T-cell (primary cell): ENCODE measurements at places on chromosomes 4 and X.

GRCh38 chr4:18391354-18391728, 369.8 kb upstream of the LCORL start:
- no peaks in the 10 kb centered on the region for H3K4me1 ChIP-seq
- no peak for DNase-seq
- no peaks in the 10 kb centered on the region for H3K36me3 ChIP-seq
- H3K27me3 ChIP-seq = no peaks in the 10 kb centered on the region
- H3K27ac ChIP-seq = no peak overlapping the region

DNA sequence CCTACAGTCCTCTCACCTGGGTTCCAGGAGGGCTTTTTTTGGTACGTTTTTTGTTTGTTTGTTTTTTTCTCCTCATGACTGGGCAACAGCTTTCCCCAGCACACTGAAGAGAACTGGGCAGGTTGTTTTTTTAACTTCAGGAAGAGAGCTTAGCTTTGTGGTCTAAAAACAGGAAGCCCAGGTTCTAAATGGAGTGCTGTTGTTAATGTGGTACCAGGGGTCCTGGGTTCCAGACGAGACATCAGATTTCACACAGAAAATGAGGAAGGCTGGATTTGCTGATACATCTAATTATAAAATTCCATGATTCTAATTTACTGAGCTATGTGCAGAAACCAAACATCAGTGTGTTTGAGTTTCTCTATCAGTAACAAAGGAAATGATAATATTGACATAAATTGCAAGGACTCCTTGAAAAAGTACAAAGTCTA, 4.2 kb downstream of the MYOZ2 start:
- H3K27ac ChIP-seq = peak overlapping the region; percentile 27
- H3K36me3 ChIP-seq = no peaks in the 10 kb centered on the region
- no peaks in the 10 kb centered on the region for H3K27me3 ChIP-seq
- no peak for DNase-seq
- peaks cover 8% of the 10 kb centered on the region for H3K4me1 ChIP-seq
- no peak overlapping the region for H3K4me3 ChIP-seq

- no peaks in the 10 kb centered on the region for H3K36me3 ChIP-seq
- H3K27me3 ChIP-seq = no peaks in the 10 kb centered on the region
- no peak overlapping the region for H3K27ac ChIP-seq
- no peak overlapping the region for H3K4me3 ChIP-seq
Measured at GRCh38 chr4:181157647-181158046, 1085.6 kb upstream of the TENM3 start.

DNA sequence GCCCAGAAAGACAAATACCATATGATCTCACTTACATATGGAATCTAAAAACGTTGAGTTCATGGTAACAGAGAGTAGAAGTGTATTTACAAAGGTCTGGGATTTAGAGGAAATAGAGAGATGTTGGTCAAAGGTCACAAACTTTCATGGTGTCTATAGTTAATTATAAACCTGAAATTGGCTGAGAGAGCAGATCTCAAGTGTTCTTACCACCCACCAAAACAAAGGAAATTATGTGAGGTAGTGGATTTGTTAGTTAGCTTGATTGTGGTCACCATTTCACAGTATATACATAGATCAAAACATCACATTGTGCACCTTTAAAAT, 186.8 kb downstream of the NWD2 start:
- no peak overlapping the region for H3K4me3 ChIP-seq
- H3K36me3 ChIP-seq = no peaks in the 10 kb centered on the region
- H3K27ac ChIP-seq = no peak overlapping the region
- H3K27me3 ChIP-seq = no peaks in the 10 kb centered on the region
- DNase-seq = no peak

GRCh38 chr4:153521999-153522801, 56.0 kb downstream of the TMEM131L start:
- peak; percentile 50 for DNase-seq
- H3K4me3 ChIP-seq = peak overlapping the region; percentile 25
- H3K36me3 ChIP-seq = peaks cover 3% of the 10 kb centered on the region
- H3K27me3 ChIP-seq = no peaks in the 10 kb centered on the region

GRCh38 chr4:166886718-166887117, 347.6 kb downstream of the SPOCK3 start:
- H3K27ac ChIP-seq = no peak overlapping the region
- H3K4me3 ChIP-seq = no peak overlapping the region
- no peaks in the 10 kb centered on the region for H3K4me1 ChIP-seq
- H3K36me3 ChIP-seq = no peaks in the 10 kb centered on the region

GRCh38 chrX:55011294-55011693, 11.1 kb downstream of the APEX2 start:
- no peak for DNase-seq
- no peaks in the 10 kb centered on the region for H3K27me3 ChIP-seq
- no peak overlapping the region for H3K4me3 ChIP-seq
- H3K36me3 ChIP-seq = peaks cover 9% of the 10 kb centered on the region
- H3K4me1 ChIP-seq = no peaks in the 10 kb centered on the region
- H3K27ac ChIP-seq = no peak overlapping the region

DNA sequence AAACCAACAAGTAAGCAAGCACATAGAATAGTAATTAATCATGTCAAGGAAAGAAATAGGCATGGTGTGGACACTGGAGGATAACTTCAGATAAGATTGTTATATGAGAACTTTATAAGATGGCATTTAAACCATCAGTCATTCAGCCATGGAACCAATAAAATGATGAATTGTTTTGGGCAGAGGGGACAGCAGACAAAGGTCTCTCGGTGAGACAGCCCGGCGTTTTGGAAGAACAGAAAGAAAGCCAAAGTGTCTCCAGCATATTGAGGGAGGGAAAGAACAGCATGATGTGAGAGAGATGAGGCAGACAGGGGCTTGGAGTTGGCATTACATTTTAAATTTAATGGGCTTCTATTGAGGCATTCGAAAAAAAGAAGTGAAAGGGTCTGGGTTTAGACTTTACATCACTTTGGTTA, 883 bp upstream of the PPM1K start:
- H3K27me3 ChIP-seq = no peaks in the 10 kb centered on the region
- peaks cover 21% of the 10 kb centered on the region for H3K4me1 ChIP-seq
- H3K36me3 ChIP-seq = no peaks in the 10 kb centered on the region
- peak overlapping the region; percentile 75 for H3K4me3 ChIP-seq

DNA sequence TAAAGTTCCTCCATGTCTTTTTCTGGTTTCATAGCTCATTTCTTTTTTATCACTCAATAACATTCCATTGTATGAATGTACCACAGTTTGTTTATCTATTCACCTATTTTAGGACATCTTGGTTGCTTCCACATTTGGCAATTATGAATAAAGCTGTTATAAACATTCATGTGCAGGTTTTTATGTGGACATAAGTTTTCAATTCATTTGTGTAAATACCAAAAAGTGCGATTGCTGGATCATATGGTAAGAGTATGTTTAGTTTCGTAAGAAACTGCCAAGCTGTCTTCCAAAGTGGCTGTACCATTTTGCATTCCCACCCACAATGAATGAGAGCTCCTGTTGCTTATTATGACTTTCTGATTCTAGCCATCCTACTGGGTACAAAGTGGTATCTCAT, 36.3 kb upstream of the ZFX start:
- H3K27ac ChIP-seq = no peak overlapping the region
- DNase-seq = no peak
- no peaks in the 10 kb centered on the region for H3K36me3 ChIP-seq
- H3K4me1 ChIP-seq = no peaks in the 10 kb centered on the region
- H3K27me3 ChIP-seq = no peaks in the 10 kb centered on the region

GRCh38 chr4:124632439-124632838, 80.1 kb downstream of the ANKRD50 start:
- no peaks in the 10 kb centered on the region for H3K4me1 ChIP-seq
- H3K36me3 ChIP-seq = no peaks in the 10 kb centered on the region
- no peak overlapping the region for H3K27ac ChIP-seq
- DNase-seq = no peak

DNA sequence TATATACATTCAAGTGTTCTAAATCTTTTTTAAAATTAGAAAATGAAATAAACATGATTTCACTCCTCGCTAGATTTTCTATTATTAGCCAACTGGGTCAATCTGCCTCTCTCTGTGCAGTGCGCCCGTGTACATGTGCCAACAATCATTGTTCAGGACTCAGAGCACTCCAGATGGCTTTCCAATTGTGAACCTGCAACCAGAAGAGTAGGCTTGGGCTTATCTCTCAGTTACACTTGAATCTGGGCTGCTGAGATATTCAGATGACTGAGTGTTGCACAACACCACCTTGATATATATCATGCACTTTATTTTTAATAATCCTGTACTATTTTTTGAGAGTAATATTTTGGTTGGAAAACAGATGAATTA, 184.0 kb upstream of the FSTL5 start:
- H3K4me1 ChIP-seq = no peaks in the 10 kb centered on the region
- H3K27ac ChIP-seq = no peak overlapping the region
- H3K4me3 ChIP-seq = no peak overlapping the region
- no peaks in the 10 kb centered on the region for H3K36me3 ChIP-seq
- no peak for DNase-seq
- no peaks in the 10 kb centered on the region for H3K27me3 ChIP-seq

DNA sequence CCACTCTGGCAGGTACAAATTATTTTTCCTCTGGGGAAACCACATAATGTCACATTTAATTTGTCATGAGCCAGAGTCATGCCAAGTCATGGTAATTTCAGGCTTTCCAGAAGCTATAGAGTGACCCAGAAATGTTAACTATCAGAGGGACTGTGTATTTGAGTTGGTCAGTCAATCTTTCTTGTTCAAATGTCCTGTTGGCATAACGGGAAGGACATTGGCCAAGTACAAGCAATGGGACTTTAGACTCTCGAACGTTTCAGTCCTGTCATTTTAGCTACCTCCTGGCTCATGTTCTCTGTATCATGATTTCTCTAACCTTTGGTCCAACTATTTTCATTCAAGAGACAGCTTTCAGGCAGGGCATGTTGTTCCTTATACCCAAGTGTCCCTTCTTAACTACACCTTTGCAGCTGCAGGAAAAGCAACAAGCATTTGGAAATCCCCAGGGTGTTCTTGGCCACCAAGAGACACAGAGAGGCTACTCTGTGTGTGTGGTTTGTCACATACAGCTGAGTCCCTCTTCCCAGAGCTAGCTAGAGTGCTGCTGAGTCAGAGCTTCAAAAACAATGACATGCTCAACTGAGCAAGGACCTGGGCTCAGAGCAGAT, 142.6 kb downstream of the EGF start:
- no peak overlapping the region for H3K4me3 ChIP-seq
- no peak overlapping the region for H3K27ac ChIP-seq
- no peaks in the 10 kb centered on the region for H3K4me1 ChIP-seq
- no peaks in the 10 kb centered on the region for H3K27me3 ChIP-seq
- H3K36me3 ChIP-seq = no peaks in the 10 kb centered on the region
- DNase-seq = no peak

DNA sequence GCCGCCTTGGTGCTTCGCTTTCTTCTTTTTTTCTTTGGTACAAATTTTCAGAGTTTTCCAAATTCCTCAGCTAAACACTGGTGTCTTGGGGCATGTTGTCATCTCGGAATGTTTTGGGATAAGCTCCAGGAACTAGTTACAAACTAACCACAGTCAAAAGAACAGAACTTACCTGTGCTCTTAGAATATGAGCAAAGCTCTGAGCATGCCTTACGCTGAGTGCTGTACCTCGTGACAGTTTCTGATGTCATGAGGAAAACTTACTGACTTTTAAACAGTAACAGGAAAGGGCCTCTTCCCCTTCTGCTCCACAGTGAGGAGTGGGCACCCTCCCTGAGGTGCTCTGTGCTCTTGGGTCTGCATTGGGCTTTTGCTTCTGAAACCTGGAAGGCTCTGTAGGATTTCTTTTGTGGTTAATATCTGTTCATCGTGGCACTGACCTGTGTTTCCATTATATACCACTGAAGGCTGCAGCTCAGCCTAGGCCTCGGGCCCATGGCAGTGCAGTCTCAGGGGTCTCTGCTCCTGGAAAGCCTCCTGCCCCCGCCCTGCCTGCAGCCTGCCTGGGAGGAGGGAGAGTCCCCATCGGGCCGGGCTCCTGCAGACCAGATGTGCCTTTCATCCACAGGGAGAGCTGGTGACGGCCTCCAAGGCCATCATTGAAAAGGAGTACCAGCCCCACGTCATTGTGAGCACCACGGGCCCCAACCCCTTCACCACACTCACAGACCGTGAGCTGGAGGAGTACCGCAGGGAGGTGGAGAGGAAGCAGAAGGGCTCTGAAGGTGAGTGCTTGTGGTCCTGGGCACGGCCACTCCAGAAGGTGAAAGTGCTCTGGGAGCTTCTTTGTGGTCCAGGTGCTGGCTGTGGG, 48.7 kb downstream of the NOP14 start:
- H3K4me3 ChIP-seq = no peak overlapping the region
- H3K36me3 ChIP-seq = peaks cover 57% of the 10 kb centered on the region
- H3K27ac ChIP-seq = no peak overlapping the region
- DNase-seq = no peak

DNA sequence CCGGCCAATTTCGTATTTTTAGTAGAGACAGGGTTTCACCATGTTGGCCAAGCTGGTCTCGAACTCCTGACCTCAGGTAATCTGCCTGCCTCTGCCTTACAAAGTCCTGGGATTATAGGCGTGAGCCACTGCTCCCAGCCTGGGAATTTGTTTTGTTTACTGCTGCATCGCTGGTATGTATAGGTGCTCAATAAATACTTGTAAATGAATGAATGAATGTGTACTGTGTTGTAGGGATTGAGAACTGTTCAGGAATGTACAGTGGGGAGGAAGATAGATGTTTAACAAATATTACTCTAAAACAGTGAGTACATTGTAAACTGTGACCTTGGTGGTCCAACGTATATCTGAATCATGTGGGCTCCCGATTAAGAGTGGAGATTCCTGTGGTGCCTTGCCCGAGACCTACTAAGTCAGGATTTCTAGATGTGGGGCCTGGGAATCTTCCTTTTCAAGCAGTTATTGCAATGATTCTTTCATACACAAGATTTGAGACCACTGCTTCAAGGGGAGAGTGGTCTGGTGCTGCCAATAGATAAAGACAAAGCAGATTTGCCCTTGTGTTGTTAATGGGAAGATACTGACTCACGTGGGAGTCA, 41.0 kb downstream of the WWC2 start:
- no peaks in the 10 kb centered on the region for H3K36me3 ChIP-seq
- no peak overlapping the region for H3K4me3 ChIP-seq
- H3K4me1 ChIP-seq = no peaks in the 10 kb centered on the region
- no peak for DNase-seq
- H3K27me3 ChIP-seq = no peaks in the 10 kb centered on the region
